Activated CD4-positive, alpha-beta memory T cell treated with anti-CD3 and anti-CD28 coated beads for 36 hours (primary cell): ENCODE measurements at places on chromosomes 1 and 21.

DNA sequence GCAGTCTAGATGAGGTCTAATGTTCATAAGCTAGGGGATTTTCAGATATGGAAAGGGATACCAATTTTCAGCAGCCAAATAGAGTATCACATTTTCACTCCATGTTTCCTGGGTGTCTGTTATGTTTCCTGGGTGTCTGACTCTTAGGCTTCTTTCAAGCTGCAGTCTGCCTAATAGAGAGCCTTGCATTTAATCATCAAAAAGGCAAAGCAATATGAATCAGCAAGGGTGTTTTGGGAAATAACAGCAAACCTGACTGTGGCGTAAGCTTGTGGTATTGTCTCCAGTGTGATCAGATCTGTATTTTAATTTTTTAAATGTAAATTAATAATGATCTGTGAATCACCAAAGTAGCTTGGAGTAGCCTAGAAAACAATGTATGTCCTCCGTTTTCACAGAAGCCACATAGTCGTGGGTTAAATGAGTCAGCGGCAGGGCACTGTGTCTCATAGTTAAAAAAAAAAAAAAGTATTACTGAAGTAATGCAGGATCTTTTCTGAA lies 10.4 kb downstream of the LGALS8 start:
- peak; percentile 71 for DNase-seq

DNA sequence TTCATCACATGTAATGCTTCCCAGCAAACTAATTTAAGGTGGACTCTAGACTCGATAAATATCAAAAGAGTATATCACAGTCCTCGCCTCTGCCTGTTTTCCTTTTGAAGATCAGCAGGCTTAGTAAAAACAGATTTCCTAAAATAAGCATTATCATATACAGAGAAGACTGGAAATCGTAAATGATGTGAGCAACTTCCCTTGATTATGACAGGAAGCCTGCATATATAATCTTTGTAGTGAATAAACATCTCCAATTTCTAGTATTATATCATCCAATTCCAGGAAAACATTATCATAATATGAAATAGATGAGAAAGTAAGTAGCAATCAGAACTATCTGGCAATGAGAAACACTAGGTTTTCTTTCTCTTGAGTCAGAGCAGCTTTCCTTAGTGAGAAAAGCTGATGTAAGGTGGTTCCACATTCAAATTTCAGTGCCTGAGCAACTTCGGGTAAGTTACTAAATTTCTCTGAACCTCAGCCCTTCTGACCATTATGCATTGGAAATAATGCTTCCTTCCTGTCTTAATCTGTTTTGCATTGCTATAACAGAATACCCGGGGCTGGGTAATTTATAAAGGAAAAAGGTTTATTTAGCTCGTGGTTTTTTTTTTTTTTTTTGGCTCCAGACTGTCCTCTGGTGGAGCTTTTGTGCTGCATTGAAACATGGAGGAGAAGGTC lies 12.6 kb upstream of the POU2F1 start:
- DNase-seq = no peak

GRCh38 chr1:30133414-30134055 lies 589.9 kb downstream of the MATN1 start:
- DNase-seq = no peak

- DNase-seq = no peak
Measured at GRCh38 chr1:85447006-85447943, 17.7 kb downstream of the DDAH1 start.

- DNase-seq = no peak
Measured at GRCh38 chr1:170192546-170192945, 46.8 kb downstream of the NTMT2 start.

- no peak for DNase-seq
Measured at GRCh38 chr1:33433509-33434362, 2.8 kb upstream of the PHC2 start.

DNA sequence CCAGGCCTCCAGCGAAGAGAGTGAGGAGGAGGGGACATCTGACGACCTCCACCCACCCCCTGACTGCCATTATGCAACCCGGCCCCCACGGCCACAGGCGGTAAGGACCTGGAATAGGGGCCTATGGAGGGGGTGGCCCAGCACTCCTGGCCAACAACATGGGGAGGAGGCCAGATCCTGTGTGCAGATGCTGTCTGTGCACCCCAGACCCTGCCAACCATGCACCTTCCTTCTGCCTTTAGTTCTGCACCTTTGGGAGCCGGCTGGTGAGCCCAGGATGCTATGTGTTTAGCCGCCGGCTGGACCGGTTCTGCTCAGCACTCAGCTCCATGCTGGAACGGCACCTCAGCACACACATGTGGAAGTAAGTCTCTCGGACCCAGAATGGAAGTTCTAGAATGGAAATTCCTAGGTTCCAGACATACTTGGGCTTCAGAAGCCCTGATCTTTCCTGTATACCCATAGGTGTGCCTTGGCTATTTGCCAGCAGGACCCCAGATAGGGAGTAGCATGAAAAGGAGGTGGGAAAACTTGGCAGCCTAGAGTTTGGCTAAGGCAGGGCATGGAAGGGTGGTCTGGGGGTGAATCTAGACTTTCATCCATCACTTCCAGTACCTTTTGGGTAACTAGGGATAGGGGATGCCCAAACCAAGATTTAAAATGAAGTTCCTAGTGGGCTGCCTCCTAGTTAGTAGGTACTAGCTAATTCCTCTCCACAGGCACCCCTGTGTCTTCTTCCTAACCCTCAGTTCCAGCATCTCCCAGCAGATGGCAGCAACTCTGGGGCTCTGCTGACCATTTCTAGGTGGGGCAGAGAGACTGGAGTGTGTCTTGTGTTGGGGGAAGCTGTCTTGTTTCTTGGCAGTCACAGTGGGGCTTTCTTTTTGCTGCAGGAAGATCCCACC lies 3.6 kb upstream of the CYB561D1 start:
- peak; percentile 76 for DNase-seq
